CD4-positive, alpha-beta T cell treated with Interleukin-17A for 1 hour (primary cell): ENCODE measurements at places on chromosomes 5 and 9.

GRCh38 chr5:126745259-126745992 is 31.5 kb upstream of the LMNB1 start:
- no peak for DNase-seq

- DNase-seq: no peak
These were observed 125.9 kb upstream of the FSTL4 start for GRCh38 chr5:133738271-133738670.

- no peak for DNase-seq
These were observed 175.3 kb downstream of the ARL15 start for GRCh38 chr5:54135042-54135441.

DNA sequence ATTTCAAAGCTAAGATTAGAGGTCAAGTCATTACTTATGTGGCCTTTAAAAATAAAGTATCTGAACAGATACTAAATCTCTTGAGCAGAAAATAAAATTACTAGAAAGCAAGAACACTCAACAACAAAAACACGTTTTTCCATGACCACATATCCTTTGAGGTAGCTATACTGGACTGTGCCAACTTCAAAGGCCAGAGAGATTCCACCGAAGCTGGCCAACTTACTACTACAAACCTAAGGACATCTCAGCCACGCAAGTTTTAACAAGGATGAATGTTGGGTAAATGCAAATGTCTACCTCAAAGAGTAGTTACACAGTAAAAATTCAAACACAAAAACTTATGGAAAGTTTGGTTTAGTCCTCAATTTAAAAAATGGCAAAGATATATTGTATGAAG is 18.9 kb downstream of the PFDN1 start:
- DNase-seq: no peak

DNA sequence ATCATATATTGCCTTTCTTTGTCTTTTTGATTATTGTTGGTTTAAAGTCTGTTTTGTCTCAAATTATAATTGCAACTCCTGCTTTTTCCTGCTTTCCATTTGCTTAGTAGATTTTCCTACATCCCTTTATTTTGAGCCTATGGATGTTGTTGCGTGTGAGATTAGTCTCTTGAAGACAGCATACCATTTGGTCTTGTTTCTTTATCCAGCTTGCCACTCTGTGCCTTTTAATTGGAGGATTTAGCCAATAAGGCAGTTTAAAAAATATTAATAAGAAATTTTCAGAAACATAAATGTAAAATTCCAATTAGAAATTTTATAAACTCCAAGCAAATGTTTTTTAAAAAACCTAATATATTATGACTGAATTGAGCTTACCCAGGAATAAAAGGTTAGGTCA is 24.0 kb downstream of the BTNL8 start:
- DNase-seq: no peak

DNA sequence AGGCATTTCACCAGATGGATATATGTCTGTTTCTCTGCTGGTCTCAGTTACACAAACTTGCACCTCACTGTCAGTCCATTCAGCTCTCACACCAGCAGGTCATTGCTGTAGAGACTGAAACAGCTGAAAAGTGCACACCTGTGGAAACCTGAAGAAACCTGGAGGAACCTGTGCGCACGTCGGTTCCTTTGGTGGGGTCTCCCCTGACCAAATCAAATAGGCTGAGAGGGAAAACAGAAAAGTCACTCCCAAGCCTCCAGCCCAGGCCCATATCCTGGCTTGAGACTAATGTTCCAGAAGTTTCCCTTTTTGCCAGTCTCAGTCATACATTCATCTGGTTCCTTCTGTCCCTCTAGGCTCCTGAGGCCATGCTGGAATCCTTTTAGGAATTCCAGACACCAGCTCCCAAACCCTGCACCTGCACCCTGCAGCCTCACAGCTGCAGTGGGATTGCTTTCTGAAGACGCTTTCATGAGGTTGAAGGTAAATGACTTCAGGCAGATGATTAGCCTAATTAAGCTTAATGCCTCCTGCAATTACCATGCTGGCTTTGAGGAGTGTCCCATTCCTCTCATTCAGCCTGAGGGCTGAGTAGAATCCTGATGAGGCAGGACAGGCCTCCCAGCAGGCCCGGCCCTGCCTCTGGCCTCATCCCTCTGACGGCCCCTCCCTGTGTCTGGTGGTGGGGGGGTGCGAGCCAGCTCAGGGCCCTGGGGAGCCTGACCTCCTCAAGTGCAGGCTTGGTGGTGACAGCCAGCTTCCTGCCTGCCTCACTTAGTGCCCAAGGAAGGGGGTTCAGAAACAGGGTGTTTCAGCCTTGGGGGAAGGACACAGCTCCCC is 24.3 kb upstream of the CXCL14 start:
- DNase-seq: no peak

DNA sequence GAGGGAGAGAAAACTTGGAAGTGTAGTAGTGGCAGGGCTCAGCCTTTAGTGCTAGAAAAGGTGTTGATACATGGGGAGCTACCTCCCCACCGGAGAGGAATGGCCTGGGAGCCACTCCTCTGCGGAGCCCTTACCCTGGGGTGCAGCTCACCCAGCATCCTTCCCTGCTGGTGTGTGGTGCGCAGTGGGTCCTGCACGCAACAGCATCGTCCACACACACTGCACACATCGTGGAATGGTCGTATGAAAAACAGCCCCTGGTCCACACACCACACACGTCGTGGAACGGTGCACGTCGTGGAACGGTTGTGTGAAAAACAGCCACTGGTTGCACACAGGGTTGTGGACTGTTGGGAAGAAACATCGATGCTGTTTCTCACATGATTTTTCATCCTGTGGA is 16.1 kb upstream of the AHRR start:
- no peak for DNase-seq

DNA sequence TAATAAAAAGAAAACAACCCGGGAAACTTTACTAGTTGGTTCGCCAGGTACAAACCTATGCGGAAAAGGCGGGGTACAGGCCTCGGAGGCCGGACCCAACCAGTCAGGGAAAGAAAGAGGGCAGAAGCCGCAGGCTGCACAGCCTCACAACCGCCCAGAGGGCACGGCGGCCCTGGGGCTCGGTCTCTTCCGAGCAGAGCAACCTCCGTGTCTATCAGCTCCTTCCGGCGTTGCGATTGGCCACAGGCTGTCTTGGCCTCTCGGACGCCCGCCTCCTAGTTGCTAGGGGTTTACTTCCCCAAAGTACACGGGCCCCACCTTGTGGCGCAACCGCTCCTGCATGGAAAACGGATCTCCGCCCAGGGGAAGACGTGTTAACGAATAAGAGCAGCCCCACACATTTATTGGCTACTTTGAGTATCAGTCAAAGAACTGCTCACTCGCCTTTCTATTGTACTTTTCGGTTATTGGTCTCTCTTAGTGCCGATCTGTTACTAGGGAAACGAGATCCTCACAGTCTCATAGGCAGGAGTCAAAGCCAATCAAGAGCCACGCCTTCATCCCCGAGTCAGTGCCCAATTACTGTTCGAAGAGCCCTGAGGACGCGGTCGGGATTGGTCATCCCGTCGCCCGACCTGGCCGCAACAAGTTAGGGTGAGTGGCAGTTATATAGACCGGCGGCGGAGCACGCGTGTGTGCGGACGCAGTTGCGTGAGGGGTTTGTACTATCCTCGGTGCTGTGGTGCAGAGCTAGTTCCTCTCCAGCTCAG is at the start of gene G3BP1:
Gene G3BP1, plus strand, starts transcription at position 696 of the 770 bp plus-strand sequence. CDS start 14,667 bp downstream, outside the sequence.
- peak; percentile 100 for DNase-seq

DNA sequence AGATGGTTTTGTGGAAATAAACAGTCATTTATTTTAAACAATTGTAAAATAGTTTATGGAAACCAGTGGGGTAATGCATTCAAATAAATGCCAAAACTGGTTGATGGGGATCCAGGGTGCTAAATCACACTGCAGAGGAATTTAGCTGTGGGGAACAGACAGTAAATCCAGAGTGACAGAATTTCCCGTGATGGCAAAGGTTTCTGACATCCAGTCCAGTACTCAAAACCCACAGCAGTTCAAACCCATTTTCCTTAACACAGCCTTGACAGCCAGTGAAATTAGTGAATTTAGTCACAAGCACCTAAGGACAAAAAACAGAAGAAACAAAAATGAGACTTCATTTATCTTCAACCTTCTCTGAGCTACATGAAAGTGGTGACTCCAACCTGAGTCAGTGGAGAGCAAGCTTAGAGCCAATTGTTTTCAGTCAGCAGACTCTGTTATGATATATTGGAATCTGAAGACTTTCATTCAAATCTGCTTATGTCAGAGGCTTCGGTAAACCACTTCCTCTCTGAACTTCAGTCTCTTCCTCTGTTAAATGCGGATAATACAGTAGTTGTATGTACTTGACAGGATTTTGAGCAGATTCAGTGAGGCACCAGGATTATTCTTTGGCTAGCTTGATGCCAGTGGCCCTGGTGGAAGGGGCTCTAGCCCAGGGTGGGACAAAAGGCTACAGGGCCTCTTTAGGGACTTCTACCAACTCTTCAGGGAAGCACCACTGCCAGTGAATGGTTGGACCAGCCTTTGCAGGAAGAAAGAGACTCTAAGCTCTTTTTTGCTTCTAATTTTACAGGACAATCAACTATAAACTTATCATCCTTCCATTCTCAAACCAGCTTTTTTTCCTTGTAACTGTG is 185.3 kb downstream of the MAPKAP1 start:
- peak; percentile 47 for DNase-seq

- DNase-seq: no peak
These were observed 97.7 kb upstream of the LRRTM2 start for GRCh38 chr5:138972836-138973235.

DNA sequence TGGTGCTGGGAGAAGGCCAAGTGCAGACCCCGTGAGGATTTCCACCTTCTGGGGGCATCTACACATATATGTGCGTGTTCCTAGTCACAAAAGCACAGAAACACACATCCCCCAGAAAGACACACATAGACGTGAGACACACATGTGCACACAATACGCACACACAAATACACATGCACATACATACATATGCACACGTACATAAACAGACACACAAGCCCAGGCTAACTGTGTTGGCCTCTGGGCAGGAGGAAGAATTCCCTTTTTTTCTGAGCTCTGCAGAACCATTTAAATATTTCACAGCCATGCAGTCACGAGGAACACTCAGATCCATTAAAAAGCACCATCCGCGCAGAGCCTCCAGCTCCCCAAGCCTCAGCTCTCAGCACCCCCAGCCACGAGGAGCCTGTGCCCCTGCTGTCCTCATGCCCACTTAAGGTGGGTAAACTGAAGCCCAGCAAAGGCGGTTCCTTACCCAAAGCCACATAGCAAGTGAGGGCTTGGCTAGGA is 5.3 kb downstream of the NINJ1 start:
- DNase-seq: no peak

GRCh38 chr9:28212979-28213378 is 639.7 kb upstream of the C9orf72 start:
- no peak for DNase-seq
